Activated naive CD4-positive, alpha-beta T cell treated with anti-CD3 and anti-CD28 coated beads, Interleukin-2, amount 50 U/mL, for 72 hours (primary cell): ENCODE measurements at places on chromosomes 3 and 15. TPM values are rescaled to one million over a fixed set of nuclear protein-coding genes. Genes with fewer than 3 reads are reported as not detected.

DNA sequence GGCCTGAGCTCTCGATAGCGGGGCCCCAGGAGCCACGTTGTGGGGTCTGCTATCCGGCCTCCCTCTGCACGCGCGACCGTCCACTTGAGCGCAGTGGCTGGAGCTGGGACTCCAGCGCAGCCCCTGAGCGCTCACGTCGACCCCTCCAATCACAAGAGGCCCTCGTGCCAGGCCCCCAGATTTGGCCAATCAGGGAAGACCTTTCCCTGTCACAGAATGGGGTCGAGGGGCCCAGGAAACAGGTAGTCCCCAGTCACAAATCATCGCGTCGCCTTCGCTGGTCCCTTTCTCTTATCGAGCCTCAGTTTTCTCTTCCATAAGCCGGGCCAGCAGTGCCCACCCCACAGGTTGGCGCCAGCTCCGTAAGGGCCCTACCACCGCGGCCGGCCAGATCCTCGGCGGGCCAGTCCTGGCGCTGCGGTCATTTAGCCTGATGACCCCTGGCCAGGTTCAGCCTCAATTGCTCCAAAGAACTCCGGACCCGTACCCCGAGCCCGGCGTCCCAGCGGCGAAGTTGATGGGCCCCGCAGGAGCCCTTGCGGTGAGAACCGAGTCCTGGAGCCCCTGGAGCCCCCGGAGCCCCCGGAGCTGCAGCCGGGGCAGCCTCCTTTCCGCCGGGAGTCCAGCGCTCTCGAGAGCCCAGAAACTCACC lies 435 bp downstream of the ALDH1L1 start:
- no peak for DNase-seq

DNA sequence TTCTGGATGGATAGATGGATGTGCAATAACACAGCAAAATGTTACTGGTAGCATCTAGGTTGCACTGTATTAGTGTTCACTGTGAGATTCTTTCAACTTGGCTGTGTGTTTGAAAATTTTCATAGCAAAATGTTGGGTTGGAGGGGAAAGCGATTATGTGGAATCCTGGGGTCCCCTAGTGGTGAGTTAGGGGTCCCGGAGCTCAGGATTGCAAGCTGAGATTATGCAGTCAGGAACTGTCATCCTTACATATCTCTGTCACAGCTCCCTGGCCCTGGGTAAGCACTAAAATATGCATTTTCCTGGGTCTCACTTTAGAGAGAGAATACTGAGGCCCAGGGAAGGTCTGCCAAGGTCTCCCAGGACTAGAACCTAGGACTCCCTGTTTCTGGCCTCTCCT lies 77.2 kb downstream of the CEMIP start:
- DNase-seq = no peak

- DNase-seq = no peak
These were observed 8.0 kb upstream of the CCDC33 start for GRCh38 chr15:74227968-74228722.

GRCh38 chr15:99037646-99038045 lies 30.1 kb upstream of the PGPEP1L start:
- DNase-seq = no peak

- DNase-seq = peak; percentile 26
These were observed 3.0 kb upstream of the TJP1 start for GRCh38 chr15:29825227-29825626.

DNA sequence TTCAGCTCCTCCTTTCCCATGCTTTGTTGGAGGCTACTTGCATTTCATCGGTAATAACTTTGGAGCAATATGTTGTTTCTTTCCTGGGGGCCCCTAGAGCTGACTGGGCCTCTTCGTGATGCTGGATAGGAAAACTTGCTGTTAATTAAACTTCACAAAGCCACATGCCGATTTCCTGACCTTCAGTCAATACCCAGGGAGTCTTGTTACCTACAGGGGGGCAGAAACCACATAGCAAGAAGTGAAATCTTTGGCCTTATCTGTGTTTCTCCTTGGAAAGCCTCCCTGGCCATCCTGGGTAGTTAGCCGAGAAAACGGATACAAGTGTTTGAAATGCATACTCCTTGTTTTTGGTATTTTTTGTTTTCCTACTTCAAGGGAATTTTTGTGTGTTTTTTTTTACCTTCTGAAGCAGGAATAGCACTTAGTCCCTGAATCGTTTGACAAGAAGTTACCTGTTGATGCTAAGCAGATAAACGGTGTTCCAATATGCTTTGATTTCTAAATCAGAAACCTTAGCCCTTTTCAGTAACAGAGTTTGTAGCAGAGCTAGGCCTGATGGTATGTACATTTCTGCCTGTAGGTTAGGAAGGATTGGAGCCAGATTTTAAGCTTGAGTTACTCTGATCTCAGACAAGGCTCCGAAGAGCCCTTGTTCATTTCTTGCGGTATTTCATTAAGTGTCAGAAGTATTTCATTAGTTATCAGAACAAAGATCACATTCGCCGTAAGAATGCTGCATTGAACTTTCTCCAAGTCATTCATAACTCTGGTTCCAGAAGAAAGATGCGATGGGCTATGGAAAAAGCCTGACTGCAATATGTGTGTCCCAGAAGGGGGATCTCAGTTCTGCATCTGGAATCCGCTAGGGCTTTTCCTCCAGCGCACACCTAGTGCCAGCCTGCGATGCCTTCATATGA lies 111.5 kb downstream of the THSD4 start:
- DNase-seq = no peak

DNA sequence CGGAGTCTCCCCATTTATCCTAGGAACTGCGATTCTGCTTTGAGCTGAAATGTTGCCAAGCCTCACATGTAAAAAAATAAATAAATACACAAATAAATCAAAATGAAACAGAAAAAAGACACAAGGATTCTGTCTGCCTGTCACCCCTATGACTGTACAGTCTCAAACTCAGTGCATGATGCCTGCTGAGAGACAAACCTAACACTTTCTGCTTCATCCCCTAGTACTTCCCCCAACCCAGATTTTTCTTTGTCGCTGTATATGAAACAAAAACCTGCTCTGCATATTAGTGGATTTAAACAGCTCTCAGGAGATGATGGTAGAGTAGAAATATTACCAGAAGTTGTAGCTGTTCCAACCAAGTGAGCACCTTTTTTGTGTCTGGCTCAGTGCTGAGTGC lies 530.7 kb upstream of the CFAP20DC start:
- DNase-seq = no peak

LSAMP gene
- not detected for total RNA-seq
